ENCODE measurements at places on chromosomes 13 and 19. TPM values are rescaled to one million over a fixed set of nuclear protein-coding genes. Genes with fewer than 3 reads are reported as not detected.

TEX101 gene
- polyA plus RNA-seq, result not detected

PRRG2 gene
- polyA plus RNA-seq, result 0.17 TPM

KLK12 gene
- polyA plus RNA-seq, result not detected

TUBA3C gene
- polyA plus RNA-seq, result not detected

MCEMP1 gene
- not detected for polyA plus RNA-seq

MAST1 gene
- polyA plus RNA-seq, result 5.0 TPM

RNF225 gene
- not detected for polyA plus RNA-seq

CLEC17A gene
- polyA plus RNA-seq, result not detected

Data from Purkinje cell (primary cell).